ENCODE measurements at places on chromosomes 7 and 10.

- DNase-seq = no peak
These were observed 36.0 kb upstream of the DLD start for GRCh38 chr7:107854989-107855388.

DNA sequence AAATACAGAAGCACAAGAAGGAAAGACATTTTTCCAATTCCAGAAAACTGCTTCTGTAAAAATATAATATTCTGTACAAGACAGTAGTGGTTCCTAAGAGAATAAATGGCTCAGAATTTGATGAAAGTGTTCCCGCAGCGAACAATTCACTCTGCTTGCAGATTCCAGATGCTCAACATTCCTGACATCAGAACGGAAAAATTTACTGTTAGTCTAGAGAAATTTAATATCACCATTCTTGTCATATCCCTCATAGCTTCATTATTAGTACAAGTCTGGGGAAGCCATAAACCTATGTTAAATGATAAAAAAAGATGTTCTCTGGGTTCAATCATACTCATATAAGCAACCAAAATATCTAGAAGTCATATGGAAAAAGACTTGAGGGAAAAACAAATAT, 83.6 kb downstream of the MPP7 start:
- no peak for DNase-seq

GRCh38 chr7:35617041-35617440, 77.9 kb downstream of the HERPUD2 start:
- no peak for DNase-seq

- no peak for DNase-seq
These were observed 30.0 kb upstream of the INHBA start for GRCh38 chr7:41732843-41733306.

DNA sequence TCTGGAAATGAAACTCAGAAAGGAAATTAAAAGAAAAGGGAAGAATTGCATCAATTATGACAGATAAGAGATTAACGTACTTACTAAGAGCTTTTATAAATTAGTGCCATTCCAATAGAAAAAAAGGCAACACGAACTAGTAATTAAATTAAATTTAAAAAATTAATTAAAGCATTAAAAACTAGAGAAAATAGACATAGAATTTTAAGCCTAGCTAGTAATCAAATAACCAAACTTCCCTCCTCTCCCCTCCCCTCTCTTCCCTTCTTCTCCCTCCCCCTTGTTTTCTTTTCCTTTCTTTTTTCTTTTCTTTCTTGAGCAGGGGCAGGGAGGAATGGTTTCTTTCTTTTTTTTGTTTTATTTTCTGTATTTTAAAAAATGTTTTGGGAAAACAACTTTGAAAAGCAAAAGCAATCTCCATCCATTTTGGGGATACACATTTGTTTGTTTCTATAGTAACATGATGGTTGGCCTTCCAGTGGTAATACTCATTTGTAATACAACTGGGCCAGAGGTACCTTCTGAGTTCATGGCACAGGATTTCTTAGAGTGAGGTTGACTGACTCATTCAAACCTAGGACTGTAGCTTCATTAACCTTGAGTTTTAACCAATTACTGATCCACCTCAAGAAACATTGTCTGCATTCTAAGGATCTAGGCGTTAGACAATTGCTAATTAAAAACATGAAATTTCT, 132.6 kb downstream of the ST7 start:
- DNase-seq = no peak

DNA sequence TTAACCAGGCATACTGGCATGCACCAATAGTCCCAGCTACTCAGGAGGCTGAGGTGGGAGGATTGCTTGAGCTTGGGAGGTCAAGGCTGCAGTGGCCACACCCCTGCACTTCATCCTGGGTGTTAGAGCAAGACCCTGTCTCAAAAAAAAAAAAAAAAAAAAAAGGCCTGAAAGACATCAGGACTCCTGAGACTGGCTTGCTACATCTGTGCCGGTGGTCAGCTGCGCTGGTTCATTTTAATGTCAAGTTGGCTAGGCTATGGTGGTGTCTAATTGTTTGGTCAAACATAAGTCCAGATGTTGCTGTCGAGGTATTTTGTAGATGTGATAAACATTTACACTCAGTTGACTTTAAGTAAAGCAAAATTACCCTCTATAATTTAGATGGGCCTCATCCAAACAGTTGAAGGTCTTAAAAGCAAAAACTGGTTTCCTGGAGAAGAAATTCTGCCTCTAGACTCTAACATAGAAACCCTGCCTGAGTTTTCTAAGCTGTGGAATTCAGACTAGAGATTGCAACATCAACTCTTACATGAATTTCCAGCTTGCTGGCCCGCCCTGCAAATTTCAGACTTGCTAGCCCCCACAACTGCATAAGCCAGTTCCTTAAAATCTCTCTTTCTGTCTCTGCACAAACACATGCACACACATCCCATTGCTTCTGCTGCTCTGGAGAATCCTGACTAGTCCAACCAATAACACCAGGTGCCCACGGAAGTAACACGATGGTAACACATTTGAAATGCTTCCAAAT, 18.2 kb downstream of the MYOF start:
- no peak for DNase-seq

GRCh38 chr7:106737202-106737562, 76.2 kb upstream of the CCDC71L start:
- no peak for DNase-seq

DNA sequence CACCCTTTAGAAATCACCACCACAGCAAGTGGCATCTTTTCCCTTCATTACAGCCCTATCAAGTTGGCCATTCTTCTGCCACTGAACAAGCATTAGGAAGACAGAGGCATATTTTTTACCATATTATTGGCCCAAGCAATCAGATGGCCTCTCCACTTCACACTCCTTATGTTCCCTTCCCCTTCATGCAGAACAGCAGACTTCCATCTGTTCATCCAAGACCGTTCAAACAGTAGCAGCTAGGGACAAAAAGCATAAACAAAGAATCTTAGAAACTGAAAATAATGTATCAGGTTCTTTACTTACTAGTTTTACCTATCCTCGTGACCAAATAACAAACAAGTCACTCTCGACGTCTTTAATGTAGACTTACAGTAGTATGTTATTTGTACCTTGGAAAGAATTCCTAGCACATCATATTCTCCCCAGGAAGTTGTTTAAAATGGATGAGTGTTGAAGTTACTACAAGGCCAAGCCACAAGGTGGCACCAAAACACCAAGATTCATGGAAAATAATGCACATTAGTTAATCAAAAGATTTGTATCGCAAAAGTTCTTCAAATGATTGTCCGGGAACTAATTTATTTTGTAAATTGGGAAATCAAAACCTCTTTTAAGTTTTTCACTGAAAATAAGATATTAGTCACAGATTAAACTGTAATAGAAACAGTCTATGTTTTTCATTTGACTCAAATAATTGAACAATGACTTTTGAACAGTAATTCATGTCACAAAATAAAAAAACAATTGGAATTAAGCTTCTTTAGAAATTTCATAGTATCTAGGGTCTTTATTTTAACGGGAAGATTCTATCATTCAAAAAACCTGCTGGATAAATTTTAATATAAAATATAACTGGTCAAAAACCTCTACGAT, 112.1 kb downstream of the VPS41 start:
- DNase-seq = peak; percentile 56

DNA sequence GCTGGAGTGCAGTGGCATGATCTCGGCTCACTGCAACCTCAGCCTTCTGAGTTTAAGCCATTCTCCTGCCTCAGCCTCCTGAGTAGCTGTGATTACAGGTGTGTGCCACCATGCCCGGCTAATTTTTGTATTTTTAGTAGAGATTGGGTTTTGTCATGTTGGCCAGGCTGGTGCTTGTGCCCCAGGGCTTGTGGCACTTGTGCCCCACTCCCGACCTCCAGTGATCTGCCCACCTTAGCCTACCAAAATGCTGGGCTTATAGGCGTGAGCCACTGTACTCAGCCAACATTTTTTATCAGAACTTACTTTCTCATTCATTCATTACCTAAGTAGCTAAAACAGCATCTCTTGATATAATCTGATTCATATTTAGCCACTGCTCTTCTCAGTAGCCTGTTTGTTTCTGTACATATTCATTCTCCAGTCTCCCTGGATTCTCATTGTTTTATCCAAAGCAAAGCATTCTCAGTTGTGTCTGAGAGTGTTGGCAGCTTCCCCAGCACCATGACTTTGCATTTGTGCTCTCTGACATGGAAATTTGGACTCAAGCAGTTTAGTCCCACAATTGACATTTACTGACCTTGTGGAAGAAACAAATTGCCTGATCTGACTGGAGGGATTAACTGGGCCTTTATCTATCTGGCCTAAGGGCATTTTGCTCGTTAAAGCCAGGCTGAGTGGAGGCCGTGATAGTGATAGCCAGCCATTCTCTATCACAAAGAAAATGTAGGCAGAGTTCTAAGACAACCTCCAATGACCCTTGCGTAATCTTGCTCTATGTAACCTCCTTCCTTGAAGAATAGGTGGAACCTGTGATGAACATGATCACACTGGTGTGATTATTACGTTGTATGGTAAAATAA, 44.9 kb downstream of the AKR1B15 start:
- no peak for DNase-seq

DNA sequence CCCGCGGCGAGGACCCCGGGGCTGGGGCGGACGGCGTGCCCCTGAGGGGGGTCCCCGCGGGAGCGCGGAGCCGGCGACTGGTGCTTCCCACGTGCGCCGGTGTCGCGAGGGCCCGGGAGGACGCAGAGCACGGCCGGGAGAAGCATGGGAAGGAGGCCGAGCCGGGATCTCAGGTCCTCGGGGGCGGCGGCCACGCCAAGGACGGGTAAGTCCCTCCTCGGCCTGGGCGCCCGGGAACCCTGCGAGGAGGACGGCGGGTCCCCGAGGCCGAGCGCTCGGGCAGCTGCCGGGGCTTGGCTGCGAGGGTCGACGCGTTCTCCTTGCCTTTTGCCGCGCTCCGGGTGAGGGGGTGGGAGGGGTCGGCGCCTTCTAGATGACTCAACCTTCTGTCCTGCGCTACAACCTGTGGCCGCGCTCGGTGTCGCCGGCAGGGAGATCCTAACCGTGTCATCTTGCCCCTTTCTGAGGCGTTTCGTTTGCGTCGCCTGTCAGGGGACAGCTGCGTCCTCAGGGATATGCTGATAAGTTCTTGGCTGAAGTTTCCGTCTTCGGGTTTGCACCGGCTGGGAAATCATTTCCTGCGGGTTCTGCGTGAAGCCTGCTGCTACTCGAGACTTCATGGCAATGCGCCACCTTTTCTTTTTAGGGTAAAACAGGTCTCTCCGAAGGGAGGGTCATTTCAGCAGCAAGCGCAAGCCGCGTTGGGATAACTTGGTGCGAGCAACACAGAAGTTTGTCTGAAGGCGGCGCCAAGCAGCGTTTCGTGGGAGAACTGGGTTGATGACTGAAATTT, 529 bp downstream of the TASOR2 start:
- DNase-seq = peak; percentile 54

- DNase-seq = no peak
These were observed 102.5 kb upstream of the CCDC6 start for GRCh38 chr10:60008816-60009215.

DNA sequence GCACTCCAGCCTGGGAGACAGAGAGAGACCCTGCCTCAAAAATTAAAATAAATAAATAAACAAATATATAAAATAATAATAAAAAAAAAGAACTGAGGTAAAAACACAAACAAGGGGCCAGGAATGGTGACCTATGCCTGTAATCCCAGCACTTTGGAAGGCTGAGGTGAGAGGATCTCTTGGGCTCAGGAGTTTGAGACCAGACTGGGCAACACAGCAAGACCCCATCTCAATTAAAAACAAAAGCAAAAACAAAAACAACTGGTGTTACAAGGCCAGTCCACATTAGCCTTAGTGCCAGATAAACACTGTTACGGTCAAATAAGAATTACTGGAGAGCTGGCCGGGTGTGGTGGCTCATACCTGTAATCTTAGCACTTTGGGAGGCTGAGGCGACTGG, 5.6 kb downstream of the POLR3A start:
- DNase-seq = no peak

GRCh38 chr7:29066641-29067040, 79.7 kb downstream of the CPVL start:
- DNase-seq = no peak

Data from CD4-positive, alpha-beta T cell treated with Interleukin-15 for 4 hours (primary cell).